ENCODE measurements at places on chromosomes 16 and 17.

DNA sequence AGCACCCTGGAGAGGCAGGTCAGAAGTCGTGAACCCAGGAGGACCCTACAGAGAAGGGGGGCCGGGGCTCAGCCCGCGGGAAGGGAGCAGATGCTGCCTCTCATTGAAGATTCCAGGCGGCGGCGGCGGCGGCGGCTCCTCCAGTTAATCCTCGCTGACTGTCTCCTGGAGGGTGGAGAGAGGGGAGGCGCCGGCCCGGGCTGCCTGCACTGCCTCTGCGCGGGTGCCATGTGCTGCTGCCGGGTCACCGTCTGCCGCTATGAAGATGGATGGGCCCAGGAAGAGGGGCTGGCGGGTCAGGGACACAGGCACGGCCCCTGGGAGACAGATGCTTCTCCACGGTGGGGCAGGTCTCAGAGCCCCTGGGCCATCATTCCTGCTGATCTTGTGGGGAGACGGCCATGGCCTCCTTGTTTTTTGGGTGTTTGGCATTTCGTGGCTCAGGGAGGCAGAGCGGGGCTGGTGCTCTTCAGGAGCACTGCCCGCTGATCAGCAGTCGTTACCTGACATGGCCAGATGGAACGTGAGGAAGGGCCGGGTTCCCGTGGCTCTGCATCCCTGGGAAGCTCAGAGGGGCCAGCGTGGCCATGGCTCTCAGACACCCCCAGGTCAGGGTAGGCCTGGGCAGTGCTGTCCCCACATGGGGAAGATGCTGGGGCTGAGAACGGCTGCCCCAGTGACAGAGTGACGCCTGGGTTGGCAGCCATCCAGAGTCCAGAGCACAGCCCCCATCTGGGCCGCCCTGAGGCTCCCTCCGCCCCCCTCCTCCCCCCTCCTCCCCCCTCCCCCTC is 36.1 kb downstream of the GINS2 start:
- DNase-seq = no peak

- no peak for DNase-seq
These were observed 80.8 kb downstream of the GAS7 start for GRCh38 chr17:10117581-10118001.

- DNase-seq = no peak
These were observed 268.7 kb upstream of the SALL1 start for GRCh38 chr16:51419768-51420167.

- no peak for DNase-seq
These were observed 276.0 kb downstream of the MAP2K6 start for GRCh38 chr17:69690531-69690930.

DNA sequence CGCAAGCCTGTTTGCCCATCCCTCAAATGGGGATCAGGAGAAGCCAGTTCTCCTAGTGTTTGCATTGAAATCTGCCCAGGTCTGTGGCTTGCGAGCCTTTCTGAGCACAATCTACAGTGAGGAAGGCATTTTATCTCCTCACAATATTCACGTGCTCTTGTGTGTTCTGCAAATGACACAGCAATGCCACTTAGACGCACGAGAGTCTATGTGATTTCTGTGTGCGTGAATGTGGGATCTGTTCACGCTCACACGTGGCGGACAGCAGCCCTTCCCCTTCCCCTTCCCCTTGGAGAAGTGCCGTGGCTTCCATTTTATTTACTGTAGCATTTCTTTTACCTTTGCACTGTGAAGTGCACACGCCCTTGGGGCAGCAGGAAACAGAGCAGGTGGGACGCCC is 17.7 kb upstream of the CBFA2T3 start:
- no peak for DNase-seq

Data from cerebellar nuclear complex (tissue), 1 donor.